Hematopoietic multipotent progenitor cell treated with erythropoietin and hydrocortisone succinate and interleukin-3 and kit ligand, for 15 days (in vitro differentiated cells): ENCODE measurements at places on chromosomes 7 and 10.

DNA sequence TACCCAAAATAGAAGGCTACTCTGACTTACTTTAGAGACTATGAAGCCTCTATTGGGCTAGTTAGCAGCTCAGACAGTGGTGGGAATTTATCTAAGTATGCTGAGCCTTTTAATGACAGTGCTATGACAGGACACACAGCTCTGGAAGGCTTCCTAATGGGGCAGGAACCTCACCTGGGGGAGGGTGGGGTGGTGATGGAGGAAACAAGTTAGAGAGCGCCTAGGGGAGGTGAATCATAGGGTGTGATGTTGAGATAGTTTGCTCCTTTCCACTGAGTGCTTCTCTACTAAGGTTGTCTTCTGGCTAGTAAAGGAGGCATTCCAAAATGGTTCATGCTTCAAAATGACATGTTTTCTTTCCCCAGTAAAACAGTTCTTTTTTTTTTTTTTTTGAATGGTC lies 42.1 kb downstream of the PPP1R9A start:
- DNase-seq, result no peak

DNA sequence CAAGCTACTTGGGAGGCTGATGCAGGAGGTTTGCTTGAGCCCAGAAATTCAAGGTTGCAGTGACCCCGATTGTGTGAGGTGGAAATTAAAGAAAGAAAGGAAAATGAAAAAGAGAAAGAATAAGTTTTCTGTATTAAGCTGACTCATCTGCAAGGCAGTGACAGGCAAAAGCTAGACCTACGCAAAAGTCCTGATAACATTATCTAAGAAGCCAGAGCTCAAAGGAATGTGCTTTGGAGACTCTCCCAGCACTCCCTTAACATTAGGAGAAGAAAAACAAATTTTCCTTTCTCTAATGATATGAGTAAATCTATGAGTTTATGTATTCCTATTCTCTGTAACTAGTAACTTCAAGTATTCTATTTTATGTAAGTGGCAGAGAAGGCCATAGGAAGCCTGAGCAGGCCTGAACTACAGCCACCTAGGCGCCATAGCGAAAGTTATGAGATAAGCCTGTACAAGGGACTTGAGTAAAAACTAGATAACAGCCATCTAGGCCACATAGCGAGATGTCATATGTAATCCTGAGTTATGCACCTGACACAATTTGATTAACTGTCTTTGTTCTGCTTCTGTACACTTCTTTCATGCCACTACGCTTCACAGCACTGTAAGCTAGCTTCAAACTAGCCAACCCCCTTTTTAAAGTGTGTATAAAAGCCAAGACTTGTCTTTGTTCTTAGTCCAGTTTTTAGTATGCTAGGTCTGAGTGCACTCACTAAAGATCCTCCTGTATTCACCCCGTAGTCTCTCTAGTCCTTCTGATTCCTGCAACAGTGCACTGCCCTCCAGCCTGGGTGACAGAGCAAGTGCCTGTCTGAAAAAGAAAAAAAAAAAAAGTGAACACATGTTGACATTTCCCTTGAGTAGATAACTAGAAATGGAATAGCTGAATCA lies 9.4 kb upstream of the ZWINT start:
- DNase-seq, result no peak

GRCh38 chr10:121910673-121911420 lies 17.0 kb downstream of the ATE1 start:
- DNase-seq, result peak; percentile 19

DNA sequence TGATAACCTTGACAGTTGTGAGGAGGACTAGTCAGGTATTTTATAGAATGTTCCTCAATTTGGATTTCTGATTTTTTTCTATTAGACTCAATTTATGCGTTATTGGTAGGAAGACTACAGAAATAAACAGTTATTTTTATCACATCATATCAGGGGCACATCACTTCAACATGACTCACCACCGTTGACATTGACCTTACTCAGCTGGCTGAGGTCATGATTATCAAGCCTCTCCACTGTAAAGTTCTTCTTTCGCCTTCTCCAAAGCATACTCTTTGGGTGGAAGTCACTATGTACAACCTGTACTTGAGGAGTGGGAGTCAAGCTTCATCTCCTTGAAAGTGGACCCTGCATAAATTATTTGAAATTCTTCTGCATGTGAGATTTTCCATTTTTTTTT lies 194.3 kb upstream of the IGFBP3 start:
- DNase-seq, result no peak

DNA sequence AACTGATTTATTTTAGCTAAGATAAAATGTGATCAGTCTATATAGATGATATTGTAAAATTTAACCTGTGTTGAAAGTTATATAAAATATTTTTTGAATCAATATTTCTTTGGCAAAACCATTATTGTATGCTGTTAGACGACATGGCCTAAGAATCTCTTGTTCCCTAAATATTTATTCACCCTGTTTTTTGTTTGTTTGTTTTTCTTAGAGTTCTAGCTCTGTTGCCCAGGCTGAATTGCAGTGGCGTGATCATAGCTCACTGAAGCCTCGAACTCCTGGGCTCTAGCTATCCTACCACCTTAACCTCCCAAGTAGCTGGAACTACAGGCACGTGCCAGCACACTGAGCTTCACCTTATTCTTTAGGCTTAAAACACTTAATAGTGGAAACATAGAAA lies 410.7 kb downstream of the ARL4A start:
- no peak for DNase-seq

DNA sequence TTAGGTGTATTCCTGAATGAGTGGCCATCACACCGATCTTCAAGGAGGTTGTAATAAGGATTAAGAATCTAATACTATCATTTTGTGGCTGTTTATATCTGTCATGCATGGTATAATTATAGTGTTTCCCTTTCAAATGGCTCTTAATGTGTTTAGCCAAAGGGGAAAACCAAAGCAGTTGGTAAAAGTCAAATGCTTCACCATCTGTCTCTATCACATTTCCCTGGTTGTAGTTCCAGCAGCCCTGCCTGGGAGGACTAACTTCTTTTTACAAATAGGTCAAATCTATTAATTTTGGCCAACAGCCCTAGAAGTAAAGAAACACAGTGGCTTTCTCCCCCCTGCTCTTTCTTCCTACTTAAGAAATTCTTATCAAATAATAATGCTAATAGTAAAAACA lies 56.7 kb downstream of the ZNF365 start:
- no peak for DNase-seq

- DNase-seq, result no peak
Observed at GRCh38 chr7:153835712-153836265, 216.4 kb upstream of the DPP6 start.

GRCh38 chr10:33101392-33101787 lies 143.4 kb upstream of the ITGB1 start:
- DNase-seq, result no peak

- peak; percentile 75 for DNase-seq
Observed at GRCh38 chr7:73811760-73812168, 19.0 kb upstream of the CLDN4 start.

DNA sequence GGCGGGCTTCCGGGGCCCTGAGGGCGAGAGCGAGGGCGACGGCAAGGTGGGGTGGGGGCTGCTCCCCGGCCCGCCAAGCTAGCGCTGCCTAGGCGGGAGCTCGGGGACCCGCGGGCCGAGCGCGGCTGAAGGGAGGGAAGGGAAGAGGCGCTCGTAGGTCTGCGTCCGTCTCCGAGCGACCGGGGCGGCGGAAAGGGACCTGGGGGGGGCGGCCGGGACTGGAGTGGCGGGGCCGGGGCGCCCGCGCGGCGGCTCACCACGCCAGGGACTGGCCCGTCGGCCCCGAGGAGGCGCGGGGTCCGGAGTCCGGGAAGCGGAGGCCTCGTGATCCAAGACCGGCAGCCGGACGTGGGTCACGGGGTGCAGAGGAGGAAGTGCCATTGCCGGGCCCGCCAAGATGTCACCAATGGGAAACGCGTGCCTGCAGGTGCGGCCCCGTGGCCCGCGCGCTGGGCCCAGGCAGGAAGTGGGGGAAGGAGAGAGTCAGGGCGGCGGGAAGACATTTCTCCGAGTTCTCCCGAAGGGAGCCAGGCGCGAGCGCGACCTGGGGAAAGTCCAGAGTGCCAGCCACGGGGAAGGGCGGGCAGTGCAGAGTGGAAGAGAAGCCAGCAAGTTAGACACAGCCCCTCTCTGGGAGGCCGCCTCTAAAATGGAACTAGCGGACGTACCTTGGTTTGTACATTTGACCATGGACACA lies 11.9 kb downstream of the HNRNPF start:
- peak; percentile 67 for DNase-seq

- no peak for DNase-seq
Observed at GRCh38 chr7:77716804-77717203, 20.5 kb downstream of the RSBN1L start.

DNA sequence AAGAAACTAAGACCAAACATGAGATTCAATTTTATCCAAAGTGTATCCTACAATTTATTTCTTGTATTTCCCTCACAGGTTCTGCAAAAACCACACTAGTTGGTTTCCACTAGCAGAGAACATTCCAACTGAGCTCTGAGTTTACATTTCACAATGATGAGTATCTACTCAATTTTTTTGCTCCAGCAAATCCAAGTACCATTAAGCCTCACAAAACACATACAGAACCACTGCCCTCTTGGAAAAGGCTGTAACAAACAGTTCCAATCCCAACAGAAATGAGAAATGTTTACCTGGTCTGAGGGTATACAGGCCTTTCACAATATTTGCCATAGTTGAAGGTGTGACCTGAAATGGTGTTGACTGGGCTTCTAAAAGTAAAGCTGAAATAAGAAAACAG lies 59.9 kb downstream of the CACUL1 start:
- no peak for DNase-seq

GRCh38 chr7:101557978-101558741 lies 70.9 kb downstream of the MYL10 start:
- DNase-seq, result no peak

- DNase-seq, result no peak
Observed at GRCh38 chr10:126598009-126598408, 72.5 kb downstream of the C10orf90 start.

GRCh38 chr10:106560925-106561640 lies 603.4 kb downstream of the SORCS1 start:
- DNase-seq, result no peak

- no peak for DNase-seq
Observed at GRCh38 chr10:126233182-126234148, 154.8 kb downstream of the ADAM12 start.

DNA sequence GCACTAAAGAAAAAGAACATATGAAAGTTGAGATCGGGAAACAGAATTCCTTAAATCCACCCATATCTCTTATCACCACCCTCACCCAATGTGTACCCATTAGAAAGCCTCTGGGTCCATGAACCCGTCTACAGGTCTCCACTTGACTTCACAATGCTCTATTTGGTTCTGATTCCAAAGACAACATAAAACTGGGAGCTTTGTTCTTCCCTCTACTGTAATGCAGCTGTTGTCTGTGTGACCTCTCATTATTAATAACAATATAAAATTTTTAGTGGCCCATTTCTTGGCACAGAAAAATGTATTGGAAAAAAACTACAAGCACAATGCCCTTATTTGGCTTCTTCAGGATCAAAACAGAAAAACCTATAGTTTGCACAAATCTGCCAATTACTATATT lies 30.0 kb downstream of the DOCK4 start:
- no peak for DNase-seq

- no peak for DNase-seq
Observed at GRCh38 chr10:13891128-13892000, 304.6 kb downstream of the PRPF18 start.

DNA sequence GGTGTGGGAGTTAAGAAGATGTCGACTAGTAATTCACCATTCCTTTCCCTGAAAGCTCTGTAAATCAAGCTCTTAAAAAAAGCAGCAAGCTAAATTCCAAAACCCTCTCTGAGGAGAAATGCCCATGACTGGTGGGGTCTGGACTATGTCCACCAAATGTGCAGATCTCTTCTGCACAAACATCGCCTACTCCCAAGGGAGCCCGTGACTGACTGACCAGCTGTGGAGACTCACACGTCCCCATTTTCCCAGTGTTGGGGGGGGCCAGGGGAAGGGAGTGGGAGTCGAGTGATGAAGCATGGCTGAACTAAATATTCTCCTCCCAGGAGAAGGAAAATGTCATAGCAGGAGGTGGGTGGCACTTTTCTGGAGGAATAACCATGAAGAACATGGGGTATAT lies 164.1 kb upstream of the HPS1 start:
- DNase-seq, result no peak

- no peak for DNase-seq
Observed at GRCh38 chr7:135856356-135857144, 107.9 kb upstream of the FAM180A start.

DNA sequence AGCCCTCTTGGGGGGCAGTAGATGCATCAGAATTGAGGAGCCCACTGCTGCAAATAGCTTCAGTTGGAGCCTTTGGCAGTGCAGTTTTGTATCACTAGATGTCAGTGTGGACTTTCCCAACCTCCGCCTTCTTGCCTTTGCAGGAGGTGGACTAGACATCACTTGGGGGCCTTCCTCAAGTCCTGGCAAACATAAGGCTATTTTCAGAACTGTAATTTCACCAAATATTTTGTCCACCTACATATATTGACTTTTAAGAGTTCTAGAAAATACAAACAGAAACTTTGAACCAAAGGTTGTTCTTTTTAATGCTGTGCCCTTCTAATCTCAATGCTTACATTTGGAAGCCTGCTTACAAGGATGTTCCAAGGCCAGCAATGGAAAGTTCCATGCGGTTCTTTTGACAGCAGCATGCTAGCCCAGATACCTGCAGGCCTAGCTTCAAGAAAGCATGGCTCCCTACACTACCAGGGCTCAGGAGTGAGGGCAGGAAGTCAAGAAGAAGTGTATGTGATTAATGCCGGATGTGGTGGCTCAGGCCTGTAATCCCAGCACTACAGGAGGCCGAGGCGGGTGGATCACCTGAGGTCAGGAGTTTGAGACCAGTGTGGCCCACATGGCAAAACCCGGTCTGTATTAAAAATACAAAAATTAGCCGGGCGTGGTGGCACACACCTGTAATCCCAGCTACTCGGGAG lies 8.0 kb upstream of the ZNRF2 start:
- DNase-seq, result peak; percentile 57

DNA sequence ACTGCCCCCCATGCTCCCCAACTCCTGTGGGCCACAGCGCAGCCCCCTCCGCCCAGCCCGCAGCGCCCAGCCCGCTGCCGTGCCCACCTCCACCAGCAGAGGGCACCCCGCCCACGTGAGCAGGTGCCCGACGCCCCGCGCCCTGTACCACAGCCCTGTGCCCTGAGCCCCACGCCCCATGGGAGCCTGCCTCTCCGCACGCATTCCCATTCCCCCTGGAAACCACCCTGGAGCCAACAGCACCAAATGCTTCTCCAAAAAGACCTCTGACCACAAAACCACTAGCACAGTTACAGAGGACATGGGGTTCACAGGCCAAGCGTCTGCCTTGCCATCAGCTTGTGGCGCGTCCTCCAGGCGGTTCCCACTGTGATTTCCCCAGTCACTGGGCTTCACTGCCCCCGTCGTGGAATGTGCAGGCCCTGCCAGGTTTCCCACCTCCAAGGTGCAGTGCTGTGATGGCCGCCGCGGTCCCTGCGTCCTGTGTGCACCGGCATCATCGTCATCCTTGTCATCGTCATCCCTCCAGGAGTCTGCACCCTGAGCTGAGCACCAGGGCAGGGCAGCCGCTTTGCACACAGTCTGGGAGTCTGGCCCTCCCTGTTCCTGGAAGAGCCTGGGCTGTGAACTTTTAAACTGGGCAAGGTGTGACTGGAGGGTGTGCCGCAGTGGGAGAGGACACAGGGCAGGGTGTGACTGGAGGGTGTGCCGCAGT lies 61.7 kb downstream of the PWWP2B start:
- DNase-seq, result peak; percentile 15

- DNase-seq, result peak; percentile 4
Observed at GRCh38 chr7:112370436-112370835, 79.8 kb upstream of the IFRD1 start.

- DNase-seq, result no peak
Observed at GRCh38 chr10:69825604-69826003, 23.9 kb downstream of the COL13A1 start.
